ENCODE measurements at places on chromosomes 12 and 14.

DNA sequence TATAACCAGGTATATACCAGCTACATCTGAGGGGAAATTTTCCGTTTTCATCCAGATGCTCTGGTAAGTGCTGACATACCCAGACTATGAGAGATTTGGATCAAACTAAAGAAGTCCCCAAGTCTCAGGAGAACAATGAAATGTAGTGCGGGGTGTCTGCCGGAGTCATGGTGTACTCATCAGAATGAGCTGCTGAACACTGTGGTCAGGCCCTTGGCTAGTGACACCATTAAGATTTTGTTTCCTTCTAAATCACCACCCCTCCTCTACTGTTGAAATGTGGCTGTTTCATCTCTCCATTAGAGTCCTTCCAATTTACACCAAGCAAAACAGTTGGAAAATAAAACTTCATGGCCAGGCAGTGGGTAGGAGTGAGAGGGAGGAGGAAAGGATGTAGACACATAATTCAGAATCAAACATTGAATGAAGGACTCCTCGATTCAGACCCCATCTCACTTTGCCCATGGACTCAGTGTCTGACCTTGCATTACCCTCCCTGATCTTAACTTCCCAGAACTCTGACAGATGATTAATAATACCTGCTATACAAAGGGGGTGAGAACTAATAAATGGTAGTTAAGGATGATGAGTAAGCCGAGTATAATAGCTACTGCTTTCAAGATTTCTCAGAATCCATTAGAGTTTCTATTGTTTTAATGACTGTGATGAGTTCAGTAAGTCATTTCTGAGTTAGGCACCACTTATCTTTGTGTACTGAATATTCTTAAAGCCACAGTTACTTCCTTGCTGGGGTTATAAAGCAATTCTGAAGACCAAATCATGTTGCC is 127.4 kb downstream of the CRADD start:
- no peak for DNase-seq

DNA sequence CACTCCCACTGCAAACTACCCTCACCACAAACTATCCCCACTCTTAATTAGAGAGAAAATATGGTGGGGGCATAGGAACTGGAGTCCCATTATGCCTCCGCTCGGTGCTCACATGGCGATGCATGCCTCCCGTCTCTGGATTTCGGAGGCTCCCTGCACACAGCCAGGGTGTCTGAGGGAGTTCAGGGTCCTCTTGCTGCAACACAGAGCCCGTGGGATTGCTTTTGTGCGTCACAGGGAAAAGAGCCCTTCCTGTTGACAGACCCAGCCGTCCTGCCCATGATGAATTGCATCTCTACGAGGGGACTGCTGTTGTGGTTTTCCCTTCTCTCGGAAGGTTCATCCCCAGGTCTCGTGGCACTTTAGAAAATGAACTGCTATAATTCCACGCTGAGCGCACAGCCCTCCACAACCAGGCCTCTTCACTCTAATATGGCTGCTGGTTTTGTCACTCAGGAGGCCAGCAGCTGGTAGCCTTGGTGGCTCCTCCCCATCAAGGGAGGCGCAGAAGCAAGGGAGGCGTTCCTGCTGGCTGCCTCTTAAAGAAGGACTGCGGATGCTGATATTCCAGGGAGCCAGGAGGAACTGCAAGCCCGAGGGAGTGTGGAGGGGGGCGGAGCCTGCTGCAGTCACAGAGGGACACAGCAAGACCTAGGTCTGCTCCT is 158.0 kb downstream of the KCNA5 start:
- no peak for DNase-seq

- no peak for DNase-seq
These were observed 19.6 kb downstream of the OTUB2 start for GRCh38 chr14:94045563-94046345.

DNA sequence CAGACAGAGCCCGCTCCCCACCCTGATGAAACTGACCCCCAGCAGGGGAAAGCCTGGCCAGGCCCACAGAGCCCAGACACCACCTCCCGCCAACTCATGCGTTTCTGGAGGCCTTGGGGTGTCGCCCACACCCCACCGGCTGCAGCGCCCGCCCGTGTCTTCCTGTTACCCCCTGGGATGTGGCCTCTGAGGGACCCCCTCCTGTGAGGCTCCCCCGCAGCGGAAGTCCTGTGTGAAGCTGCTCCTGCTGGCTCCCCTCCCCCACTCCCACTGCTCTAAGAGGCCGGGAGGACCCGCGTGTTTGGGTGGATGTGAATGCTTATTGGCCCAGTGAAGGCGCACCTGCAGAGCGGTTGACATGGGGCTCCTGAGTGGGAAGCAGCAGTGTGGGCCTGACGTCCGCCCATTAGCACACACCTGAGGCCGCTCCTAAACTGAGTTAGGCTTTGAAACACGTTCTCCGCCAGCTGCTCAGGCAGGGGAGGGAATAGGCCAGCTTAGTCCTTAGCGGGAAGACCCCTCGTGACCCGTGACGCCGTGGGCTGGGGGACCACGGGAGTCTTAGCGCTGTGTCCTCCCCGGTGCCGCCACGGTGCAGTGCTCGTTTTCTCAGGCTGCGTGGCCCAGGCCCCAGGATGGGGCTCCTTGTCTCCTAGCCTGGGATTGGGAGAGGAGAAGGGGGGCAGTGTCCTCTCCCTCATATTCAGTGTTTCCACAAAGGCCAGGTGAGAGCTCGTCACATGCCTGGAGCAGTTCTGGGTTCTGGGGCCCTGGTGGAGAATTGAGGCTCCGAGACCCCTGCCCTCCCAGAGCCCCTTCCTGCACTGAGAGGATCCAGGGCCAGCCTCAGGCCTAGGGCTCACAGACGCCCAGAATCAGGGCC is 323.4 kb upstream of the SFSWAP start:
- no peak for DNase-seq

DNA sequence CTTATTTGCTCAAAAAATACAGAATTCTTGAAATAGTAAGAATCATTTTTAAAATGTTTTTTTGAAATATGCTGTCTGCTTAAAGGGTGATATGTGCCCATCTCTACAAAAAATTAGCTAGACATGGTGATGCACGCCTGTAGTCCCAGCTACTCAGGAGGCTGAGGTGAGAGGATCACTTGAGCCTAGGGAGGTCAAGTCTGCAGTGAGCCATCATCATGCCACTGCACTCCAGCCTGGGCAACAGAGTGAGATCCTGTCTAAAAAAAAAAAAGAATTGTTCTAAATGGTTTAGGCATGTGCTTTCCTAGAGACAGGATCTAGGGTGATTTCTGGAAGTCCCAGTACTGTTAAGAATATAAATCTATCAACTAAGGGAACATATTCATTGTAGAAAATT is 75.6 kb upstream of the HECTD1 start:
- no peak for DNase-seq

- DNase-seq = no peak
These were observed 566.4 kb upstream of the FLRT2 start for GRCh38 chr14:84963518-84963917.

DNA sequence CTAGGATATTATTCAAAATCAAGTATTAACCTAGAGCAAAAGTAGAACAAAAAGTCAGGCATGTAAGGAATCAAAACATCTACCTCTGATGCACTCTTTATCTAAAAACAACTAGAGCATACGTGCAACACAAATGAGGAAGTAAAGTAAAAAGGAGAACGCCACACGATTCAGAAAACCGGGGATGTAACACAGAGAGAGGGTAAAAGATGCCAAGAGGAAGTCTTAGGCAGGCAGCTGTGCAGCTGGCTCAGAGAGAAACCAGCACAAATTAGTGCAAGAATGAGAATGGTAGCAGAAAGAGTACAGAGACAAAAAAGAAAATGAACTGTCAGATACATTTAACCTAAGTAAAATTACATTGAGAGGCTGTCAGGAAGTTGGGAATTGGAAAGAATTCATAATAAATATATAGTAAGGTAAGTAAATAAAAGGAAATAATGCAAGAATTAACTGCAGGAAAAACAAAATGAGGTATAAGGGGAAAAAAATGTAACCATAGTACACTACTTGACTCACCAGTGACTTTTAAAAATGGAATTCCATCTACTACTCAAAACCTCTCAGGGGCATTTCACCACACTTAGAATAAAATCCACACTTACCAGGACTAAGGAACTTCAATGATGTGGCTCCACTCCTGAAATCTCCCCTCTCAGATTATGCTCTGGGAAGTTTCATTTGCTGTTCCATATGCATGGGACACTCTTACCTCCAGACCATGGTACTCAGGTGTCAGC is 17.1 kb downstream of the BCAT1 start:
- DNase-seq = no peak

GRCh38 chr14:56244138-56244789 is 126.1 kb downstream of the PELI2 start:
- peak; percentile 70 for DNase-seq

DNA sequence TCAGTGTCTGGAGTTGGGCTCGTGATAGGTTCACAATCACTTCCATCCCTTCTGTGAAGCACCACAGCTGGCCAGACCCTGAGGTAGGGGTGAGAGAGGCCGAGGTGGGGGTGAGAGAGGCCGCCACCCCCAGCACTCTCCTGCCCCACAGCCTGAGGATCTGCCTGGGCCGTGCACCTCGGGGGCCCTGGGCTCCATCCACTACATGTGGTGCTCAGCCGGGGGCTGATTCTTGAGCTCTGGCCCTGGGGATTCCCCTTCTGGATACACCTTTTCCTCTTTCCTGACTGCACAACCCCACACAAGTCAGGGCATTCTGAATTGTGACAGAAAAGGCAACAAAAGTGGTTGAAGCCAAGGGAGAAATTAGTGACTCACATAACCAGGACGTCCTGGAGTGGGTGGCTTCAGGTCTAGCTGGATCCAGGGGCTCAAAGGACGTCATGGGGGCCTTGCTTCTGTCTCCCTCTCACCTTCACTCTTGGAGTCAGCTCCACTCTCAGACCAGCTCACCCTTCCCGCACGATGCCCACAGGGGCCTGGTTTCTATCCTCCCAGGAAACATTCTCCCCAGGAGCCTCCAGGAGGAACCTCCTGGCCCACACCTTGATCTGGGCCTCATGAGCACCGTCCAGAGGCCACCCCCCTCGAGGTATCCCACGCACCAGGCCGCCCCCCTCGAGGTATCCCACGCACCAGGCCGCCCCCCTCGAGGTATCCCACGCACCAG is 12.1 kb upstream of the FBRSL1 start:
- no peak for DNase-seq

- no peak for DNase-seq
These were observed 24.7 kb upstream of the ADIPOR2 start for GRCh38 chr12:1666215-1666614.

- no peak for DNase-seq
These were observed at the start of gene GCH1 for GRCh38 chr14:54902521-54903420. Gene GCH1, minus strand, starts transcription at chr14:54902826. Its CDS starts 163 bp downstream, at chr14:54902663.

DNA sequence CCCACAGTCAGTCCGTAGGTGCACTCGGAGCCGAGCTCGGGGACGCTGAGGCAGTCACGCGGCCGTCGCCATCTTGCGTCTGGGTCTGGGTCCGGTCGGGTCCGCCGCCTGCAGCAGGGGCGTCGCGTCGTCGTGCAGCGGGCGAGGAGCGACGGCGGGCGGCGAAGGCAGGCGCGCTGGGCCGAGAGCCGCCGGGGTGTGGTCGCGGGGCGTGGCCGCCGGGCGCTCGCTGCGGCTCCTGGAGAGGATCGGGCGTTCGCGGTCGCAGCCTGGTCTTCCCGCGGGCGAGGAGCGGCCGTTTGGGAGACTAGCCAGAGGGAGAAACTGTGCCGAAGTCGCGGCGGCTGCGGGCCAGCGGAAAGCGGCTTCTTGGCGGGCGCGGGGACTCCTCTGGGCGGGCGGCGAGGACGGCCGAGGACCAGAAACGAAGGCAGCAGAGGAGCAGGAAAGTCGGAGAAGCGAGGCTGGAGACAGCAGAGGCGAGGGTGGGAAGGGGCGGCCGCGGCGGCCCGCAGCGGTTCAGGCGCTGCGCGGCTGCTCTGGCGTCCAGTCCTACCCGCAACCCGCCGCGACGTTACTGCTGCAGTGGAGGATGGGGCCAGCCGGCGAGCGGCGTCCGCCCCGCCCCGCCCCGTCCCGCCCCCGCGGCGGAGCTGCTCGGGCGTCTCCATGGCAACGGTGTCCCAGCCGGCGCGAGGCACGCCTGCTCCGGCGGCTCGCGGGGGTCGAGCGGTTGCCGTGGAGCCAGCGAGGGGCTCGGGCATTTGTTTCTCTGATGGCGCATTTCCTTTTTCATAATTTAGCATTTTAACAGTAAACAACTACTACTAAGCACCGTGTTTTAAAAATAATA is at the start of gene PNMA1:
PNMA1 (minus strand) TSS at position 582 of the 853 bp plus-strand sequence. CDS start 745 bp downstream, outside the sequence.
- peak; percentile 58 for DNase-seq

DNA sequence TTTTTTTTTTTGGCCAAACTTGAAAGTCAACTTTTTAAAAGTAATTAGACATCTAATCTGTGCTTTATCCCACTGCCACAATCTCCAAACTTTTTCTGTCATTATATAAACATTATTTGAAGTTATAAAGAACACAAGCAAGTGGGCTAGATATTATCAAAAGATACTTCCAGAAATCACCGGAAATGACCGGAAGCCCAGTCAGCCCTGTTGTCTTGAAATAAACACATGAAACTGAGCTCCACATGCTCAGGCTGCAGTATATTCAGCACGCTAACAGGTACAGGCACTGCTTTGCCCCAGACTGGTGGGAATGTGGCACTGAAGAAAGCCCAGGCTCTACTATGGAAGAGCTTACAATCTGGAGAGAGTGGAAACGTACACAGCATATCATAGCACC is 158.9 kb upstream of the PLEKHG7 start:
- no peak for DNase-seq

DNA sequence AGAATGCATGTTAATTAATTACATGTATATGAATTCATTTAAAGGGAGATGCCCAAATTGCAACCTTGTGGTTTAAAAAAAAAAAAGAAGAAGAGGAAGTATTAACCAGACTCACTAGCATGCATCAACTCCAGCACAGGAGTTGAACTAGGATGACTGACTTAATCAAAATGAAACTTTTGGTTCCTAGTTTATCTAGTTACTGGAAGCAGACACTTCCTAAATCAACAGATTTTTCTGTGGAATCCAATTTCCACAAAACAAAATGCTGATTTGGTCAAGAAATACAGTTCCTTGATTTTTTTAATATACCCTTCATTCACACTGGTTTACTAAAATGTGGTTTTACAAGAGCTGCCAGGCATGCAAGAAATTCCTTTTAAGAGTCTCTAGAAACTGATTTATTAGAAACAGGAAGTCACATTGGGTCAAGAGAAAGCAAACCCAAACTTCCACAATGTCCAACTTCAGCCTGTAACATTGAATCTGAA is 41.6 kb downstream of the ITPR2 start:
- no peak for DNase-seq

GRCh38 chr12:27705263-27705662 is 5.4 kb upstream of the MRPS35 start:
- DNase-seq = no peak

Measured in amniotic stem cell (primary cell).